ENCODE measurements at places on chromosomes 1 and 21. TPM values are rescaled to one million over a fixed set of nuclear protein-coding genes. Genes with fewer than 3 reads are reported as not detected.

DNA sequence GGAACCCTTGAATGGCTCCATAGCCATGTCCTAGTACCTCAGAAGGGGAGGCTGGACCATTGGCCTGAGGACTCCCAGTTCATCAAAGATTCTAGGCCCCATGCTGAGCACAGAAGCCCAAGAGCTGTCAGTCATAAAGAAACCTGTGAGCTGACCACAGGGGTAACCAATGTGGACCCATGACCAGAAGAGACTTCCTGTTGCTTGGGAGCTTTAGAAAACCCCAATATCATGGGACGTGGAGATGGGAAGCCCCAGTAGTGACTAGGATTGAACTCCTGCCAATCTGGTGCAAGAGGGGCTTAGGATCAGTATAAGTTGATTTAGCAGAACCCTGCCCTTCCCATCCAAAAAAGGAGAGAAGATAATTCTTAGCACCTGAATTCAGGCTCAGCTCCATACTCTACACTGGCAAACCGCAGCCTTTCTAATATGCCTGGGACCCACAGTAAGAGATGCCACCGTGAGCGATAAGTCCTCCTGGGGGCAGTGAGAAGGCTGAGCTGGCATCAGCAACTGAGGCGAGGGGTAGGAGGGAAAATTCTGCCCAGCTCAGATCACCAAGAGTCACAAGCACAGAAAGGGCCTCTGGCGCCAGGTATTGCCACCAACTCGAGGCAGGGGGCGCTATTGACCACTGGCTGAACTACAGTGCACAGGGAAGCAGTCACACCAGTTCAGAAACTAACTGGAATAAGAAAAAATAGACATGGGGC lies 108.9 kb downstream of the CAPN8 start:
- no peaks in the 10 kb centered on the region for H3K27me3 ChIP-seq
- H3K27ac ChIP-seq: no peak overlapping the region
- DNase-seq: no peak
- peaks cover 7% of the 10 kb centered on the region for H3K4me1 ChIP-seq
- H3K4me3 ChIP-seq: no peak overlapping the region

DNA sequence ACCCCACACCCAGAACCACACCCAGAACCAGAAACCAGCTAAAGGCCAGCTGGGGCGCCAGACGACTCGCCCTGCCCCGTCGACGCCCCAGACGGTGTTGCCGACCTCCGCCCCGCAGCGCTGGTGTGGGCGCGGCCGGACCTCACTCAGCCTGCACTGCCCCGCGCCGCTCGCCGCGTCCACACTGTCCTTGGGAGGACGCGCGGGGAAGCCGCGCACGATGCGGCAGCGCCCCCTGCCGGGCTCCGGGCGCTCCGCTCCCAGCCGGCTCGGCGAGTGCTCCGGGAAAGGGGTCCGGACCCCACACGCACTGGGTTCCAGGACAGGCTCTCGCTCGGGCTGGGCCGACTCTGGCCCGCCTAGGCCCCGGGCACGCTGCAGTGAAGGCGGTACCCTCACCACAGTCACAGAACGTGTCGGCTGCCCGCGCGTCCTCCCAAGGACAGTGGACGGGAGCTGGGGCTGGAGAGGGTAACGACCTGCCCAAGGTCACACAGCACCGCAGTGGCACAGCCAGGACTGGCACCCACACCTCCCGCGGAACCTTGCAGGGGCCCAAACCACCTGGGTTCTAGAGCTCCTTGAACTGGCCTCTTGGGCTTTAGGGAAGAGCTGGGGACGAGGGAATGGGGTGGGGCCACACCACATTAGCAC lies 90.2 kb downstream of the DMRTA2 start:
- H3K36me3 ChIP-seq: no peaks in the 10 kb centered on the region
- no peak overlapping the region for H3K27ac ChIP-seq
- DNase-seq: peak; percentile 54
- peak overlapping the region; percentile 31 for H3K4me3 ChIP-seq
- H3K4me1 ChIP-seq: peaks cover 13% of the 10 kb centered on the region

- no peaks in the 10 kb centered on the region for H3K27me3 ChIP-seq
- no peak overlapping the region for H3K4me3 ChIP-seq
- H3K36me3 ChIP-seq: no peaks in the 10 kb centered on the region
- DNase-seq: no peak
- no peaks in the 10 kb centered on the region for H3K4me1 ChIP-seq
- no peak overlapping the region for H3K27ac ChIP-seq
These were observed 96.0 kb upstream of the TRABD2B start for GRCh38 chr1:48093147-48093546.

GRCh38 chr1:3695326-3696217 lies 43.3 kb downstream of the TP73 start:
- H3K36me3 ChIP-seq: no peaks in the 10 kb centered on the region
- H3K4me1 ChIP-seq: no peaks in the 10 kb centered on the region
- peak; percentile 59 for DNase-seq
- H3K27ac ChIP-seq: no peak overlapping the region
- no peak overlapping the region for H3K4me3 ChIP-seq

Gene ANGPTL1
- total RNA-seq: 76.2 TPM

Gene TSSK3
- 1.2 TPM for total RNA-seq

Gene PLPPR5
- total RNA-seq: not detected

Data from thyroid gland (tissue), 4 donors.